ENCODE measurements at places on chromosomes 7 and 10. TPM values are rescaled to one million over a fixed set of nuclear protein-coding genes. Genes with fewer than 3 reads are reported as not detected.

ZCCHC24 gene
- total RNA-seq = 20.1 TPM

TUBAL3 gene
- 1.0 TPM for total RNA-seq

PLCE1 gene
- total RNA-seq = 10.8 TPM

HHEX gene
- total RNA-seq = 13.0 TPM

TFR2 gene
- 13.5 TPM for total RNA-seq

SNX10 gene
- 6.3 TPM for total RNA-seq

ACTL6B gene
- not detected for total RNA-seq

ACSL5 gene
- total RNA-seq = 40.2 TPM

GRCh38 chr10:28095791-28096378, 97.0 kb upstream of the ODAD2 start:
- no peaks in the 10 kb centered on the region for H3K27me3 ChIP-seq
- no peaks in the 10 kb centered on the region for H3K4me1 ChIP-seq
- H3K27ac ChIP-seq = no peak overlapping the region
- no peak for DNase-seq

GRCh38 chr10:48554656-48555055, 50.2 kb downstream of the ARHGAP22 start:
- H3K27ac ChIP-seq = no peak overlapping the region
- H3K4me1 ChIP-seq = no peaks in the 10 kb centered on the region
- H3K36me3 ChIP-seq = no peaks in the 10 kb centered on the region
- H3K27me3 ChIP-seq = no peaks in the 10 kb centered on the region

DNA sequence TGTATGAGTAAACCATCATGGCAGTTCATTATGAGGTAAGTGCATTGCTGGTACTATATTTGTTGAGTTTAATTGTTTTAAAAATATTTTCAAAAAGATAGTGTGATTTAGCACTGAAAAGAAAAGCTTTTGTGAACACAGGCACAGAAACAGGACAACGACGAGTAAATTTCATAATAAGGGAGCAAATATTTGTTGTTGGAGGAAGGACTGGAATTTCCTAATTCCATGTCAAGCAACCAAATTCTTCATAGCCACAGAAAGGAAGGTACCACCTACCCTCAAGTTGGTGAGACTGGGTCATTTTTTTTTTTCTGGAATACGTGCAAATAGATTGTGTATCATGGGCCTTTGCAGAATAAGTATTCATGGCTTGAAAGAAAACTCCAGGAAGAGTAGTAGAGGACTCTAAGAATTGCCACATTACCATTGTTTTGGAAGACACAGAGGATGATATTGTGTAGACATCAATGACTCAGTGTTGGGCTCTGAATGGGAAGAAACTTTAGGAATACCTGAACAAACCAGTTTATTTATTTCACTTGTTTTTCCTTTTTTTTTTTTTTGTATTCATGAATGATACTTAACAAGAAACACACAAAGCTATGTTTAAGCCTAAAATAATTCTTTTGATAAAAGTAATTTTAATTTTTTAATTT, 7.8 kb downstream of the UBE2D4 start:
- H3K27ac ChIP-seq = no peak overlapping the region
- H3K4me1 ChIP-seq = no peaks in the 10 kb centered on the region
- H3K36me3 ChIP-seq = no peaks in the 10 kb centered on the region
- no peak overlapping the region for H3K4me3 ChIP-seq

GRCh38 chr7:101882005-101882421, 64.6 kb downstream of the CUX1 start:
- DNase-seq = peak; percentile 58
- peak overlapping the region; percentile 91 for H3K27ac ChIP-seq
- no peaks in the 10 kb centered on the region for H3K36me3 ChIP-seq
- no peaks in the 10 kb centered on the region for H3K27me3 ChIP-seq
- no peak overlapping the region for H3K4me3 ChIP-seq
- peaks cover 46% of the 10 kb centered on the region for H3K4me1 ChIP-seq

- H3K36me3 ChIP-seq = no peaks in the 10 kb centered on the region
- DNase-seq = no peak
- H3K27ac ChIP-seq = no peak overlapping the region
- H3K4me1 ChIP-seq = no peaks in the 10 kb centered on the region
- H3K4me3 ChIP-seq = no peak overlapping the region
These were observed 241.5 kb upstream of the IGFBP3 start for GRCh38 chr7:46162609-46163008.

GRCh38 chr7:68183176-68183575, 1186.5 kb downstream of the TYW1 start:
- no peaks in the 10 kb centered on the region for H3K27me3 ChIP-seq
- no peak overlapping the region for H3K27ac ChIP-seq
- no peaks in the 10 kb centered on the region for H3K4me1 ChIP-seq
- H3K36me3 ChIP-seq = no peaks in the 10 kb centered on the region
- H3K4me3 ChIP-seq = no peak overlapping the region

DNA sequence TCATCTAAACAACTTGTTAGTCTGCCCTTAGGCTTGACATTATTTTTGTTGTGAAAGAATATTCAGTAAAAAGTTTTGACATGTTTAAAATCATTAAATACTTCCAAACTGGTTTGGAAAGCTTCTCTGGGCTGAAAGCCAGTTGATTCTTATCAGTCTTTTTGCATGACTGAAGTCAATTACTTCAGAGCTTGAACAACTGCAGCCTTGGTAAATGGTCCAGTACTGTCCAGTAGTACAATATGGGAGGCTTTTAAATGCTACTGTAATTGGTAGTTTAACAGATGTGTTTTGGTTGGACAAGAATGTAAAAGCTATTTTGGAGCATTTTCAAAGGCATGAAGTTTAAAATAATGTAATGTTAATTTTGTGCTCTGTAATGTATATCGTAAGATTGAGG, 103.4 kb downstream of the SDK1 start:
- no peaks in the 10 kb centered on the region for H3K36me3 ChIP-seq
- no peak overlapping the region for H3K27ac ChIP-seq
- no peaks in the 10 kb centered on the region for H3K27me3 ChIP-seq

GRCh38 chr10:88028072-88028471, 164.6 kb downstream of the PTEN start:
- no peak overlapping the region for H3K4me3 ChIP-seq
- H3K27ac ChIP-seq = peak overlapping the region; percentile 66
- no peaks in the 10 kb centered on the region for H3K36me3 ChIP-seq
- peaks cover 8% of the 10 kb centered on the region for H3K4me1 ChIP-seq
- no peak for DNase-seq

DNA sequence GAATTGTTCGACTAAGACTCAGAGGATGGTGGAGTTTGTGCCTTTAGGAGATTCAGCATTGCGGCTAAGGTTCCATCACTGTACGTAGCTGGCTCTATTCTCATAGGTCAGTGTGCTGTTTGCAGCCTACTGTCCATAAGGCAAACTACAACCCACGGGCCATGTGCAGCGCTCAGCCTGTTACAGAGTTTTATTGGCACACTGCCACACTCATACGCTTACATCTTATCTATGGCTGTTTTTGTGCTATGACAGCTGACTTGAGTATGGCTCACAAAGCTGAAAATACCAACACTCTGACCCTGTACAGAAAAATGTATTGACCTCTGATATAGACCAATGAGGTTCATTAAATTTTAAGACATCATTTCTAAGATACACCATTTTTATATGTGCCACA, 114.5 kb downstream of the ARID5B start:
- H3K27me3 ChIP-seq = no peaks in the 10 kb centered on the region
- peak; percentile 57 for DNase-seq
- H3K4me3 ChIP-seq = no peak overlapping the region
- peaks cover 48% of the 10 kb centered on the region for H3K4me1 ChIP-seq

- H3K27ac ChIP-seq = no peak overlapping the region
- no peaks in the 10 kb centered on the region for H3K36me3 ChIP-seq
- peaks cover 6% of the 10 kb centered on the region for H3K4me1 ChIP-seq
- H3K27me3 ChIP-seq = no peaks in the 10 kb centered on the region
- DNase-seq = no peak
These were observed 91.6 kb downstream of the PPP1R9A start for GRCh38 chr7:94999069-94999351.

DNA sequence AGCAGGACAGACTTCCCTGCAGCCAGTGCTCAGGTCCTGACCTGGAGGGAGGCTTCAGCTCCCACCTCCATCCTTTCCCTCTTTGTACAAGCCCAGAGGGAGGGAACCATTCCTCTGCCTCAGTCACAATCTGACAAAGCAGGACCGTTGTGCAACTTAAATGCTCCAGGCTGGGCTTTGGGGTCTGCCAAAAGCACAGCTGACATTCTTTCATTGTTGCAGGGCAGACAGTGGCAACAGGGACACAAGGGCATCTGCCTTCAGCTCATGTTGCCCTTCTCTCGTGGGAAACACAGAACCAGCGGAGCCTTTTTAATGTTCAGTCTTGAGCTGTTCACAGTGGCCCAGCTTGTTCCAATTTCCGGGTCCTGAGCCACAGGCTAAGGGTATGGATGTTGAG, 155.7 kb upstream of the TNS3 start:
- no peaks in the 10 kb centered on the region for H3K4me1 ChIP-seq
- no peak overlapping the region for H3K27ac ChIP-seq
- no peak for DNase-seq
- no peak overlapping the region for H3K4me3 ChIP-seq
- no peaks in the 10 kb centered on the region for H3K27me3 ChIP-seq

DNA sequence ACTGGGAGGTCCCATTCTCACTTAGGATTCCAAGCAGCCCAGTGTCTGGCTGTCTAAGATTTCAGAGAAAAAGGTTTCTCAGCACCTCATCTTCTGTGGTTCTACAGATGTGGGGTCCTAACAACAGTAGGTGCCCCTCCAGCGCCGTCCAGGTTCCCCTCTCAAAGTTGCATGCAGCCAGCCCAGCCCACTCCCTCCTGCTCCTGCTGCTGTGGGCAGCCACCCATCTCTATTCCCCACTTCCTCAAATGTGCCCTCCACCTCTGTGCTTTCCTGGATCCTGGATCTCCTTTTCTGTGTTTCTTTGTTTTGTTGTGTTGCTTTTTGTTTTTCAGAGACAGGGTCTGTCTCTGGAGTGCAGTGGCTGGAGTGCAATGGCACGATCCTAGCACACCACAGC, 13.3 kb upstream of the SLC18A3 start:
- H3K27me3 ChIP-seq = no peaks in the 10 kb centered on the region
- no peaks in the 10 kb centered on the region for H3K36me3 ChIP-seq
- no peaks in the 10 kb centered on the region for H3K4me1 ChIP-seq

DNA sequence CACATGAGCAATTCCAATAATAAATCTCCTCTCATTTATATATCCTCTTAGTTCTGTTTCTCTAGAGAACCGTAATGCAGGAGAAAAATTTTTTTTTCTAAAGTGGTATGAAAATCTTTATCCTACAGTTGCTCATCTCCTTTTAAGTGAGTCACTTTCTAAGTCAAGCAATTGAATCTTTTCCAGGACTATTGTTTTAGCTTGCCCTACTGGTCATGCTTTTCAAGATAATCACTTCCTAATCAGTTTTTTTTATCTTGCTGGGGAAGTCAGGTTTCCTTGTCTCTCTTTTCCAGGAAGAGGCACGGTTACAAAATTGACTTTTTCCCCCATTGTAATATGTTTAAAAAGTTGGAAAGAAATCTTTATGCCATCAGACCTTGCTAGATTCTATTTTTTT, 44.0 kb downstream of the INPP5F start:
- H3K4me3 ChIP-seq = no peak overlapping the region
- peaks cover 8% of the 10 kb centered on the region for H3K4me1 ChIP-seq
- no peak overlapping the region for H3K27ac ChIP-seq
- no peaks in the 10 kb centered on the region for H3K27me3 ChIP-seq
- no peak for DNase-seq

DNA sequence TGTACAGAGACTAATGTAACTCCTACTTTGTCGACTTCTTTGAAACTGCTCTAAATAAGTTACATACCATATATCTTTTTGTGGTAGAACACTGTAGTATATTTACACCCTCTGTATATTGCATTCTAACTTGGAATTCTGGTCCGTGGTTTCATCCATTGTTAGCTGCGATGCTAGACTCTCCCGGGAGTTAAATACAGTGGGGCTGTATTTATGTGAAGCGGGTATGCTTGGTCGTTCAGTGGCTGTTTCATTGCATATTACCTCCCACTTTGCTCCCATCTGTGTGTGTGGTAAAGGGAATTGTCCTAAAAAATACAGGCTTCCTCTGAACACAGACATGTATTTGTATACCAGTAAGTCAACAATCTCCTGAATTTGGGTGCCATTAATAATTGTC, 231.1 kb downstream of the SLC25A13 start:
- H3K27me3 ChIP-seq = no peaks in the 10 kb centered on the region
- no peak for DNase-seq
- H3K36me3 ChIP-seq = no peaks in the 10 kb centered on the region
- no peaks in the 10 kb centered on the region for H3K4me1 ChIP-seq
- H3K27ac ChIP-seq = peak overlapping the region; percentile 53
- no peak overlapping the region for H3K4me3 ChIP-seq

DNA sequence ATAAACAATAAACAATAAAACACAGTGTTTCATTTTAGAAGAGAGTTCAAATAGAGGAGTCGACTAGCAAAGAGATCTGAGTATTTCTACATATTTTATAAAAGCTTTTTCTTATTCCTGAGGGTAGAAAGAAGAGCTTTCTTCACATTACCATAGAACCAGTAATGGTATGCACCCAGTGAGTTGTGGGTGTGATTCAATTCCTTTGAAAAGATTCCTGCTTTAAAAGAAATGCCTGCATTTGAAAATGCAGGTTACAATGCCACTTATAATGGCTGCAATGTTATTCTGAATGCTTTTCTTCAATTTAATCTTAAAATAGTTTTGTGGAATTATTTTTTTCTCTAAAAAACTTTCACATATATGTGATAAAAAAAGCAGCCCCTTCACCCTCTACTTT, 178.1 kb downstream of the CDC14C start:
- no peak overlapping the region for H3K27ac ChIP-seq
- no peaks in the 10 kb centered on the region for H3K36me3 ChIP-seq
- H3K4me1 ChIP-seq = no peaks in the 10 kb centered on the region
- no peak for DNase-seq

- no peaks in the 10 kb centered on the region for H3K27me3 ChIP-seq
- no peak for DNase-seq
- H3K36me3 ChIP-seq = no peaks in the 10 kb centered on the region
- no peak overlapping the region for H3K4me3 ChIP-seq
- H3K4me1 ChIP-seq = peaks cover 10% of the 10 kb centered on the region
- no peak overlapping the region for H3K27ac ChIP-seq
These were observed 9.5 kb upstream of the FOXL3 start for GRCh38 chr7:280461-280860.

DNA sequence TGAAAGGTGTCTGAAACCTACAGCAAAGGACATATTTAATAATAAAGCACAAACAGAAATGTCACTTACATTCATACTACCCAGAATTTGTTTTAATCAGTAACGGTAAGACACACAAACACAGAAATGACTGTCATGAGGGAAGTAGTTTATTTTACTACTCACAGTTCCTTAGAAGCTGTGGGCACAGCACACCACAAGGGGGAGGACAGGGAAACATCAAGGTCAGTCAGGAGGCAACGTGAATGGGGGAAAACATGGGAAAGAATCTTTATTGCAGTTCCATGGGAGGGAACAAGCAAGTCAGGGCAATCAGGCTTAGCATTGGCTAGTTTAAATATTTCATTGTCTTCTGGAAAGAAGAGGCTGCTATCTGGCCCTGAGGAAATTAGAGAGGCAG, 123.8 kb upstream of the PDSS1 start:
- peak; percentile 60 for DNase-seq
- no peak overlapping the region for H3K27ac ChIP-seq
- H3K4me1 ChIP-seq = no peaks in the 10 kb centered on the region
